ENCODE measurements at places on chromosomes 2 and 18.

DNA sequence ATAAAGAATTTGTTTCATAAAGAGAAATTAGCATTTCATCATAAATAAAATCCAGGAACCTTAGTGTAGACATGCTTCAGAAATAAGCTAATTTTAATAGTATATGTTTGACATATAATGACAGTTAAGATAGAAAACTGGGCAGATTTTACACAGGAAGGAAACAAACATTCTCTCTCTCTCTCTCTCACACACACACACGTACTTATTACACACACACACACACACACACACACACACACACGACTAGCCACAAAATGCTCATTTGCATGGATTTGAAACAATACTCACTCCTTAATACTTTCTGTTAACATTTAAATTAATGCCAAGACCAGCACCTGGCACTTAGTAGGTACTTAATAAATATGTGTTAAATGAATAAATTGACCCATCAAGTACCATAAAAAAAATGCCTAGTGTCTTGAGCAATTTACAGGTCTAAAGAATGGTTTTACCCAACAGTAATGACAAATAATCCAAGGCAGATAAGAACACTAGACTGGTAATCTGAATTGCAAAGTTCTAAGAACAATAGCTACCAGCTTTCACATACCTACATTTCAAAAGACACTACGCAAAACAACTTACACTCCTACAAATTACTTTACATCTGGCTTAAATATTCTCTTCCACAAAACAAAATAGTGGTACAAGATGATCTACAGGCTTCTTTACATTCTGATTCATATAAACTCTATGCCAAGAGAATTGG is 2.9 kb upstream of the GALNT3 start:
- no peak for DNase-seq

DNA sequence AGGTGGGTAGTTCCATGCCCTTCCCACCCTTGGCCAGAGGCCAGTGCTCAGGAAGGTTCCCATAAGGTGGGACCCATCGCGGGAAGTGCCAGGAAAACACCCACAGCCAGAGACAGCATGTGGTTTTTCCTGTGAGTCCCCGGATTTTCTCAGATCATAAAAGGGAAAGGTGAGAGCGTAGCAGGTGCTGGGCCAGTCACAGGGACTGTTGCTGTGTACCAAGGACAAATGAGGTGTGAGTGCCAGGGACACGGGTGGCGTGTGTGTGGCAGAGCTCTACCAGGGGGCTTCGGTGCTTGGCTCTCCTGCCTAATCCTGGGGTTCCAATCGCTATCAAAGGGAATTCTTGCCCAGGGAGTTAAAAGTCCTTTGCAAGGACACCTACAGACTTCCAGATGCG is 159.6 kb upstream of the SMAD2 start:
- no peak for DNase-seq

DNA sequence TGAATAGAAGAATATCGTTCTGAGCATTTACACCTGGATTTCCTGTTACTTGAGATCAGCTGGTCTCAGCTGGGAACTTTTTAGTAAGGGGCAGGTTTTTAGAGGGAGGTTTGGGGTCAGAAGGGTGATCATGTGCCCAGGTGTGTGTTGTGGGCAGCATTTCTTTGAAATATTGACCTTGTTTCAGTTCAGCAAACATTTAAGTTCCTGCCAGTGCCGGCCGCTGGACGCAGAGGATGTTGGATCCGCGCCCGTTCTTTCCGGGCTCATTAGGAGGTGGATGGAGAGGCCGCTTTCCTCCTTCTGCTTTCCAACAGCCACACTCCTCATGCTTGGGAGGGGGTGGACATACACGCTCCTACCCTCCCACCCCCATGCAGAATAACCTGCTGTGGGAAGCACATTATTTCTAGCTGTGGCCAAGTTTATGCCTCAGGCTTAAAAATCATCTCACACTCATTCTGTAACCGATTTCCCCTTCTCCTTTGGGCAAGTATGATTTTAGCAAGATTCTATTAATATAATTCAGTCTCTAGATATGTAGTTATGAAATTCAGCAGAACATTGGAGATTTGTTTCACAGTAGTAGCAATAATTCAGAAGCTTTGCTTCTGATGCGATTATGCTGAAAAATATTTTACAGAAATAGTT is 131.4 kb downstream of the ZNF236 start:
- DNase-seq: no peak

- DNase-seq: no peak
Measured at GRCh38 chr2:10254373-10255188, 48.1 kb upstream of the HPCAL1 start.

DNA sequence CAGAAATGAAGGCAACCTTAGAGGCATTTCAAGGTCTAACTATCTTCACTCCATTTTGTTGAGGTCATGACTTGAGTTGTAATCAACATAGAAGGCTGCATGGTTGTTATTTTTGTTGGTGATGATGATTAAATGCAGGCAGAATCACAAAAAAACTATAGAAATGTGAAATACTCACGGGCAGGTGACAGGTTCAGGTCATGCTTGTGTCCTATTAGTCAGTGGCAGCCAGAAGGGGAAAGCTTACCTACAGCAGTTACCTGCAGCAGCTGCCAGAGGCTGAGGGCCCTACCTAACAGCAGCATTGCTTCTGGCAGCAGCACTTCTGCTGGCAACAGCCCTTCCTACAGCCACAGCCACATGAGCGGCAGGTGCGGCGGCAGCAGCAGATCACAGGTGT is 394 bp downstream of the SCYGR3 start:
- no peak for DNase-seq
